ENCODE measurements at places on chromosomes 11 and 22.

DNA sequence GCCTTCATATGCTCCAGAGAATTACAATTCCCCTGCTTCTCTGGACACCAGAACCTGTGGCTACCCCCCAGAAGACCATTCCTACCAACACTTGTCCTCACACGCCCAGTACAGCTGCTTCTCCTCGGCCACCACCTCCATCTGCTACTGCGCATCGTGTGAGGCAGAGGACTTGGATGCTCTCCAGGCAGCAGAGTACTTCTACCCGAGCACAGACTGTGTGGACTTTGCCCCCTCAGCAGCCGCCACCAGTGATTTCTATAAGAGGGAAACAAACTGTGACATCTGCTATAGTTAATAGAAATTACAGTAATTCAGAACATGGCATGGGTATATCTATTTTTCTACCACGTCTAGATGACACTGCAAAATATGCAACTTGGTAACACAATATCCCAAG is 9.8 kb downstream of the POU2AF3 start:
- peak; percentile 63 for DNase-seq

GRCh38 chr11:7442588-7443215 is 42.6 kb upstream of the OLFML1 start:
- DNase-seq = no peak

- DNase-seq = peak; percentile 28
Measured at GRCh38 chr11:57315491-57315890, 9.3 kb downstream of the TNKS1BP1 start.

DNA sequence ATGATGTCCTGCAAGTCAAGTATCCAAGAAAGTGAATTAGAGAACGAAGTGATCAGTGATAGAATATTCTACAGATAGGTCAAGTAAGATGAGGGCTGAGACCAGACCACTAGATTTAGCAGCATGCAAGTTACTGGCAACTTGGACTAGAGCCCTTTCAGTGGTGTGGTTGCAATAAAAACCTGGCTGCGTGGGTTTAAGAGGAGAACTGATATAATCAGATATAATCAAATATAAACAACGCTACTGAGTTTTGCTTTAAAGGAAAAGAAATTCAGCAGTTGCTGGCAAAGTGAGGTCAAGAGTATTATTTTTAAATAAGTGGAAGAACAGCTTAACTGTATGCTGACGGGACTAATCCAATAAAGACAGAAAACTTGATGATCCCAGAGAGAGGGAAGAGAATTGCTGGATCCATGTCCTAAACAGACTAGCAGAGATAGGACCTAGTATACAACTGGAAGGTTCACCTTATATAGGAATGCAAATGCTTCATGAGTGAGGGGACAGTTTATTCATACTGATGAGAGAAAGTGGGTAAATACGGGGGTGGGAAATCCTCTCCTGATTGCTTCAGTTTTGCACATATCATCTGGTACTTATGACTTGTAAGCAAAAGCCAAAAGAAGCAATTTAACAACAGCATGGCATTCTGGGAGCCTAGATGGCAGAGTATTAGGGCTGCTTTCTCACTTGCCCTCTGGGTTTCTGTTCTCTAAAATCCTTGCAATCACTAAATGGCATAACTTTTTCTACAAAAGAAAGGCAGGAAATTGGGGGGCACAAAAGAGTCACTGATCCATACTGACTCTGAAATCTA is 146.2 kb downstream of the RBFOX2 start:
- DNase-seq = no peak

- DNase-seq = no peak
Measured at GRCh38 chr11:82907371-82907770, 5.8 kb downstream of the DDIAS start.

GRCh38 chr11:17382046-17382728 is 6.3 kb downstream of the KCNJ11 start:
- DNase-seq = no peak

- no peak for DNase-seq
Measured at GRCh38 chr11:55791606-55792005, 3.8 kb upstream of the OR5D14 start.

DNA sequence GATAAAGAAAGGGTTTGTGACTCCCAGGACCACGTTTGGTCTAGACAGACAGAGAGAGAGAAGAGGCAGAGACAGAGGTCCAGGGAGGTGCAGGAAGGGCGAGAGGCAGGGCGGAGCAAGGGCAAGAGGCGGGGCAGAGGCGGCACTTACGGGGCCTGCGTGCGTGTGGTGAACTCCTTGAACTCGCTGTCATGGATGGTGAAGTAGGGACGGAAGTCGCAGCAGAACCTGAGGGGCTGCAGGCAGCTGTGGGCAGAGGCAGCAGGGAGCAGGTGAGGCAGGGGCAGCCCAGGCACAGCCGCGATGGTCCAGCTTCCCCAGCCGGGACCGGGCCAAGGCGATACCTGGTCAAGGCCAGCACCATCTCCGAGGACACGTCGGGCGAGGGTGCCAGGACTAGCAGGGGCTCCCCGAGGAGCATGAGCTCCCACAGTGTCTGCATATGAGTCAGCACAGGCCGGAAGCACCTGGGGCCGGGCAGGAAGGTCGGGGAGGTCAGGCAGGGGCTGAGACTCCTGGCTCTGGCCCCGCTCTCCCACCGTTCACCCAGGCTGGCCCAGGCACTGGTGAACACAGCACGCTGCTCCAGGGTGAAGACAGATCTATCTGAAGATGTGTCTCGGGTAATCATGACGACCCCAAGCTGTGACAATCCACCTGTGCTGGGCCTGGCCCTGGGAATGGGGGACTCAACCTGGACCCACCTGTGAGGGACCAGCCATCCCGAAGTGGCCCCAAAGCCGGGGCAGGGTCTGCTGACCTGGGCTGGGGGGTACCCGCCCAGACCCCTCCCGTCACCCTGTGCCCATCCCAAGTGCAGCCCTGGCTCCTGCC is 7.2 kb upstream of the PLXNB2 start:
- peak; percentile 58 for DNase-seq

DNA sequence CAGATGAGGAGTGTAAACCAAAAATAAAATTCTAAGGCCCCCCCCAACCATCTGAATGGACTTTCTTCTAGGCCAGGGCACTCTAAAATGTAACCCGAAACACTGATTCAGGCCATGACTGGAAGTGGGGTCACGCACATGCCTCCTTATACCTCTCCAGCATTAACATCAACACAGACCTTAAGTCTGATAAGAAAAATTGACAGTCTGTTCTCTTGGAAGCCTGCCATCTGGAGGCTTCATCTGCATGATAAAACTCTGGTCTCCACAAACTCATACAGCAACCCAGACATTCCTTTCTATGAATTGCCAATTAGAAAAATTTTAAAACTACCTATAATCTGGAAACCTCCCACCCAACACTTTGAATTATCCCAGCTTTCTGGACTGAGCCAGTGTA is 3.9 kb upstream of the SERGEF start:
- no peak for DNase-seq

DNA sequence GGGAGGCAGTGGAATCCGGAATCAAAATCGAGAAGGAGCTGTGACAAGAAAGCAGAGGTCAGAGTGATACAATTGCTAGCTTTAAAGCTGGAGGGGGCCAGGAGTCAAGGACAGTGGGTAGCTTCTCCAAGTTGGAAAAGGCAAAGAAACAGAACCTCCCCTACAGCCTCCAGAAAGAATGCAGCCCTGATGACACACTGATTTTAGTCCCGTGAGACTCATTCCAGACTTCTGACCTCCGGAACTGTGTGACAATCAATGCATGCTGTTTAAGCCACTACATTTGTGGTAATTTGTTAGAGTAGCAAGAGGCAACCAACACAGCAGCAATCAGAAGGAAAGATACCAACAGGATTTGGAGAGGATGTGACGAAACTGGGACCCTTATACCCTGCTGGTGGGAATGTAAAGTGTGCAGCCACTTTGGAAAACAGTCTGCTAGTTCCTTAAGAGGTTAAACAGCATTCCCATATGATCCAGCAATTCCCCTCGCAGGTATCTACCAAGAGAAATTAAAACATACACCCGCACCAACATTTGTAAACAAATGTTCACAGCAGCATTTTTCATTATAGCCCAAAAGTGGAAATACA is 66.7 kb downstream of the DSCAML1 start:
- no peak for DNase-seq

DNA sequence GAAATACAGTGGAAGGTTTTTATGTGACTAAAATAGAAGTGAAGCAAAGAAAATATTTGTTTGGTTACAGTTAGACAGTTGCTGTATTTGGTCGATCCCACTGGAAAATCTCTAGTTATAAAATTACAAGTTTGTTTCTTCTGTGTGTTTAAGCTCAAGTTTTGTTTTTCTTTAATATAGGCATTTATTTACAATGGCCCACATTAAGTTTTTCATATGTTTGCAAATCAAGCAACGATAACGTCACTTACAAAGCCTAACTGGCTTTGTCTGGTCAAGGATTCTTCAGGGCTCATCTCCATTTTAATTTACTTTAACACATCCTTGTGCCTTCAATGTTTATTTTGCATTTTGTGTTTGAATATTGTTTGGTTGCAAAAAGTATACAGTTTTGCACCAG is 270.6 kb downstream of the LUZP2 start:
- no peak for DNase-seq

DNA sequence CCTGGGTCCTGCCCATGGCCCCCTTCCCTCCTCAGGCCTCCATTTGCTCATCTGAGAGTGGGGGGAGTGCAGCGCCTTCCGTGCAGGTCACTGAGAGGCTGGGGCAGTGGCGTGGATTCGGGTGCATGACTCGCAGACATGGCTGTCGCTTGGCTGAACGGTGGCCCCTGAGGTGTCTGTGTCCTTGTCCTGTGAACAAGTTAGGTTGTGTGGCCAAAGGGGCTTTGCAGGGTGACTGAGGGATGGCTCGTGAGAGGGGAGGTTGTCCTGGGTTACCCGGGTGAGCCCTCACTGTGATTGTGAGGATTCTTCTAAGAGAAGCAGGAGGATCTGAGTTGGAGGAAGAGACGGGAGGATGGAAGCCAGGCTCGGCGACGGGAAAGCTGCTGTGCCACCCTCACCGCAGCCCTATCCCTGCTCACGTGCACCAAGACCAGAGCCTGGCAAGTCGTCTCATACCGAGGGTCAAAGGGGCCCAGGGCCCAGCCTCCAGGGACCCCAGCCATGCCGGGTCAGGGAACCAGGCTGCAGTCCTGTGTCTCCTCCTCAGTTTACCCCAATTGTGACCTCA is 79.1 kb downstream of the KCNQ1 start:
- no peak for DNase-seq
